ENCODE measurements at places on chromosomes 2 and 18. TPM values are rescaled to one million over a fixed set of nuclear protein-coding genes. Genes with fewer than 3 reads are reported as not detected.

PLEKHM3 gene
- 3.4 TPM for total RNA-seq

SERPINB11 gene
- total RNA-seq: not detected

CUL3 gene
- 56.7 TPM for total RNA-seq

APOB gene
- total RNA-seq: not detected

DLX1 gene
- 4.3 TPM for total RNA-seq

CCDC102B gene
- 0.42 TPM for total RNA-seq

SEPTIN10 gene
- total RNA-seq: 54.9 TPM

RAB27B gene
- 11.8 TPM for total RNA-seq

FBXO48 gene
- total RNA-seq: 0.49 TPM

SPDYA gene
- total RNA-seq: 0.14 TPM

OR6B2 gene
- total RNA-seq: not detected

TMEM198 gene
- total RNA-seq: 0.95 TPM

TMEM247 gene
- not detected for total RNA-seq

SATB2 gene
- total RNA-seq: 3.7 TPM

MBOAT2 gene
- 30.9 TPM for total RNA-seq

TM4SF20 gene
- total RNA-seq: 7.6 TPM

GAD1 gene
- total RNA-seq: 0.54 TPM

PLGLB1 gene
- total RNA-seq: 1.5 TPM

CFAP210 gene
- 0.37 TPM for total RNA-seq

POTEI gene
- not detected for total RNA-seq

ASIC4 gene
- not detected for total RNA-seq

ITGB6 gene
- total RNA-seq: 1.0 TPM

GCKR gene
- 0.48 TPM for total RNA-seq

ARL4C gene
- 92.1 TPM for total RNA-seq

DSC2 gene
- total RNA-seq: 1.3 TPM

TUBA3E gene
- not detected for total RNA-seq

OSBPL6 gene
- total RNA-seq: 5.7 TPM

ERICH2 gene
- not detected for total RNA-seq

HEATR5B gene
- total RNA-seq: 6.3 TPM

RNF144A gene
- total RNA-seq: 7.6 TPM

ZNF516 gene
- total RNA-seq: 2.6 TPM

MERTK gene
- 1.4 TPM for total RNA-seq

MORN2 gene
- 49.6 TPM for total RNA-seq

DYNAP gene
- total RNA-seq: not detected

Data from A549 treated with RU486 at 1 μM for 4 hours (cell line).